ENCODE measurements at places on chromosomes 13 and 19. TPM values are rescaled to one million over a fixed set of nuclear protein-coding genes. Genes with fewer than 3 reads are reported as not detected.

ZNF223 gene
- 0.55 TPM for total RNA-seq

SIGLECL1 gene
- total RNA-seq, result not detected

LSR gene
- total RNA-seq, result 25.4 TPM

C5AR1 gene
- total RNA-seq, result not detected

CLC gene
- total RNA-seq, result 4.0 TPM

IGFL2 gene
- total RNA-seq, result not detected

CEACAM3 gene
- not detected for total RNA-seq

CGB2 gene
- total RNA-seq, result not detected

GRK1 gene
- total RNA-seq, result not detected

ATP4A gene
- total RNA-seq, result not detected

FGF22 gene
- 0.14 TPM for total RNA-seq

RPS5 gene
- 1,438 TPM for total RNA-seq

ZNF574 gene
- 12.2 TPM for total RNA-seq

ADGRE1 gene
- total RNA-seq, result 6.6 TPM

VAV1 gene
- total RNA-seq, result 77.9 TPM

Measured in activated CD4-positive, alpha-beta memory T cell treated with anti-CD3 and anti-CD28 coated beads for 36 hours (primary cell).